Ascending aorta (tissue), 2 donors: ENCODE measurements at places on chromosomes 4 and X.

DNA sequence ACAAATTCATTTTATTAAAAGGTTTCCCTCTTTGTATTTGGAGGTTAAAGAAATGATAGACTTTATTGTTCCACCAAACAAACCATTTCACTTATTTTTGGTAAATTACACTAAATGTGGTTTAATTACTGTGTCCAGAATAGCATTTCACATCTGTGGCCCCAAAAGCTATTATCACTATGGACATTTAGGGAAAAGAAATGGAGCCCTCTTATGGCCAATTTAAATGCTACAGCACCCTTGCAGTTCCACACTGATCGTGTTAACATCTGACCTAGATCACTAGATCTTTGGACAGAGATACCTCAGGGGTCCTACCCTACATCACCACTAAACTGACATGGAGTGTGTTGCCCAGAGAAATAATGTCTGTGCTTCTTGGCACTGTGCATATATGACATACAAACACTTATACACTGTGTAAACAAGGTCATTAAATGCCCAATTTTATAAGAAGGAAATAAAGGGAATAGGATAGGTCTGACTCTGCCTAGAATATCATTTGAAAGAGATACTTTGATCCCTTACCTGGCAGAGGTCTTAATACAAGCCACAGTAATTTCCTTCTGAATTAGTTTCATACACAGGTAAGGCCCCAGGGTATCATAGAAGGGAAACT is 163.9 kb downstream of the KDR start:
- no peak for DNase-seq

DNA sequence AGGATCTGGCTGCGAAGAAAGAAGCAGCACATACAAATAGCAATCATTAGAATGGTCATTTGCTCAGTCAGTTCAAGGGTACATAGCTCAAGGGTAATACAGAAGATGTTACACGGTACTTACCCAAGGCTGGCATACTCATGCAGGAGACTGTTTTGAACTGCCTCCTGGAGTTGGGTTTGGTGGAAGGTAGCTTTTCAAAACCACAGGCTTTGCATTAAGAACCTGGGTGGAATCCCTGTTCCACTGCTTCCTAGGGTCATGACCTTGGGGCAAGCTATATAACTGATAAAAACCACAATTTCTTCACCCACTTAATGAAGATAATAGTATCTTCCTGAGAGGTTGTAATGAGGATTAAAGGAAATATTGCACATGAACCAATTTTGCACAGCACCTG is 36.5 kb downstream of the TBC1D9 start:
- no peak for DNase-seq

DNA sequence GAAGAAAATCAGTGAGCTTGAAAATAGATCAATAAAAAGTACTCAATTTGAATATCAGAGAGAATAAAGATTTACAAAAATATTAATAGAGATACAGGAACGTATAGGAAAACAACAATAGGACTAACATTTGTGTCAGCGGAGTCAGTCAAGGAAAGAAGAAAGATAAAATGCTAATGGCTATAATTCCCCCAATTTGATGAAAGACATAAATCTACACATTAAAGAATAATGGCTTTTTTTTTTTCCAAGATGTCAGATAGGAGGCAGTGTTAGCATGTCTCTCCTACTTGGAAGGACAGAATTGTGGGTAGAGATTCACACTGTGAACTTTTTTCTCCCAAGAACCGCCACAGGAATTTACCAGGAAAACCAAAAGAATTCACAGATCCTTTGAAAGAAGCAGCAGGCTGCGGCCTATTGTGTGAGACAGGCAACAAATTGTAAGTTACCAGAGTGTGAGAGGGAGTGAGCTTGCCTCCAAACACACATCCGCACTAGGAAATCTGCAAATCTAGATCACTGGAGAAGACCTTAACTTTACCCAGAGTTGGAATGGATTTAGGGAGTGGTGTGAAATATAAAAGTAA is 249.9 kb downstream of the PRDM5 start:
- DNase-seq: no peak

DNA sequence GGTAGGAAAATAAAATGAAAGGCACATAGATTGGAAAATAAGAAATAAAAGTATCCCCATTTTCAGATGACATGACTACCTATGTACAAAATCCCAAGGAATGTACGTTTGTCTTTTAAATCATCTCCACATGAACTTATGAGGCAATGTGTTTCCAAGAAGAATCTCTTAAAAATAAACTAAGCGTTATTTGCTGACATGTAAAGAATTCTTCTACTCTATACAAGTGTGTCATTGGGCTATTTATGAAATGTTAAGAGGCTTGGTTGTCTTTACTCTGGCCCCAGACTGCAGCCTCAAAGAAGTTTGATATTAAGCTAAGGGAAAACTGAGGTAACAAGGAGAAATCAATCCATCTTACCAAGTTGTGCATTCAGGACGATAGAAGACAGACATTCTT is 17.1 kb downstream of the BEX3 start:
- no peak for DNase-seq

- DNase-seq: no peak
Observed at GRCh38 chrX:20433388-20433775, 166.7 kb upstream of the RPS6KA3 start.

DNA sequence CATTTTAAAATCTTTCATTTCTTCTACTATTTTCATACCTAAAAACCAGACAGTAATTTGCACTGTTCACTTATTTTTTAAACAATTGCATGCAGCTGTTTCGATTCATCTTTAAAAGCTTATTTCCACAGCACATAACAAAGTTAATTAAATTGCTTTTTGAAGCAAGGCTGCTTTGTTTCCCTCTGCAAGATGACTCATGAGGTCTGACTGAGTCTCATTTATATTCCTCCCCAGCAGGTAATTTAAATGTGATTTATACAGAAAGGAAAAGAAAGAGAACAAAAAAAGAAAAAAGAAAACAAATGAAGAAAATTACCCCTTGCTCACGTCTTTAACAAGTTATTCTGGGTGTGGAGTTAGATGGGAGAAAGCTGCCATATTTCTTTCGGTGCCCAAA is 22.8 kb downstream of the VMA21 start:
- no peak for DNase-seq
